ENCODE measurements at places on chromosomes 6 and 20.
A peak's percentile ranks its signal among the peaks of the same experiment; 100 is the strongest.

DNA sequence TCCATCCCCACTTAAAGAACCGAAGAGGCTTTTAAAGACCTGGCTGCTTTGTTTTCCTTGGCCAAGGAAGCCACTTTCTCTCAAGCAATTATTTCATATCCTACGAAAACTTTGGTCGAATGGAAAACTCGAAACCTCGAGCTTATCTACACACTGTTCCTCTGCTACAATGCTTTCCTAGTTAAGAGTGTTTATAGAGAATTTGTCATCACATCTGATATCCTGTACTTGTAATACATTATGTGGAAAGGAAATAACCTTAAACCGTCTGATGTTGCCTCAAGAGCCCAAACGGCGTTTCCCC is 28.1 kb downstream of the TFAP2B start:
- no peak for DNase-seq

DNA sequence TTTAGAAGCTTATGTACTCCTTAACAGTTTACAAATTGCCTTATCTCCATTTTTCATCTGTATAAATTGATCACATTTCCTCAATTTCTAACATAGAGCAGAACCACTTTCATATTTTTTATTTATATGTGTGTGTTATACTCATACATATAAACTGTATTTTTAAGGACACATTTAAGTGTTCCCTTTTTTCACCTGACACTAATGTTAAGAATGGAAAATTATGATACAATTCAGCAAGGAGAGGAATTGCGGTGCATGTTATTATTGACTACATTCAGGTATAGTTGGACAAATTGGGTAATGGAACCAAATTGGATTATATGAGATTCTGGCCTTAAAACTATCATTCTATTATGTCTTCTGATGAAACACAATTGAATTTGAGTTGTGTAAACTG is 479.1 kb upstream of the FLRT3 start:
- no peak for DNase-seq

GRCh38 chr6:22622351-22622750 is 53.0 kb downstream of the HDGFL1 start:
- DNase-seq: no peak

GRCh38 chr6:160974304-160974771 is 17.2 kb upstream of the MAP3K4 start:
- DNase-seq: no peak

DNA sequence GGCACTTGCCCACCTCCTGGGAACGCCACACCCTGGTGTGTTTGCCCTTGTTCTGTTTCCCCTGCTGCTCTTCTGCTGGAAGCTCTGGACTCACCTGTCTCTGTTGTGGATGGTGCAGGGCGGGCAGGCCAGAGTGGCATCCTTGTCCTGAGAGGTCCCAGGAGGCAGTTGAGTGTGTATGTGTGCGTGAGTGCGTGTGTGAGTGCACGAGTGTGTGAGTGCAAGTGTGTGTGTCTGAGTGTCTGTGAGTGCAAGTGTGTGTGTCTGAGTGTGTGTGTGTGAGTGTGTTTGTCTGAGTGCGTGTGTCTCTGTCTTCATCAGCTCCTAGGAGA is 12.2 kb downstream of the IGF2R start:
- DNase-seq: no peak

- peak; percentile 81 for DNase-seq
These were observed 19.1 kb downstream of the TRAF3IP2 start for GRCh38 chr6:111586554-111586953.

GRCh38 chr6:69881322-69882151 is 15.2 kb downstream of the COL19A1 start:
- no peak for DNase-seq

DNA sequence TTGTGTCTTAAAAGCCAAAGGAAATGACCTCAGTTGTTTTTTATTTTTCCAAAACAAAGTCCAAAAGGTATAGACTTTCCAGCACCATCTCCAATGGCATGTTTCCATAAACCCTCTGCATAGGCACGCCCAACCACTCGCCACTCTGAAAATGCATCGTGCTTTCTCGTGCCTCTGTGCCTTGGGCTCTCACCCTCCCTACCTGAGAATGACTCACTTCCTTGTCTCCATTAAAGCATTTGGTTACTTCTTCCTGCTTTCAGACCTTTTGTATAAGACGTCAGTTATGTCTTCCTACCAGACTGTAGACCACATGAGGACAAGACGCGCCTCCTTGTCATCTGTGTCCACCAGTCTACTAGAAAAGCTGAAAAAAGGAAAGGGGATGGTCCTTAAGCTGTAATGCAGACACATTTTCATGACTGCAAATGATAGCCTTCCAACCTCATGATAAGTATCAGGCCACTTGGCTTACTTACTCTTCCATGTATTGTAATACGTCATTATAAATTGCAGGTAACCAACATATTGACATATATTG is 61.2 kb upstream of the CDYL start:
- no peak for DNase-seq

- no peak for DNase-seq
These were observed 28.4 kb upstream of the BTN3A2 start for GRCh38 chr6:26336355-26337198.

DNA sequence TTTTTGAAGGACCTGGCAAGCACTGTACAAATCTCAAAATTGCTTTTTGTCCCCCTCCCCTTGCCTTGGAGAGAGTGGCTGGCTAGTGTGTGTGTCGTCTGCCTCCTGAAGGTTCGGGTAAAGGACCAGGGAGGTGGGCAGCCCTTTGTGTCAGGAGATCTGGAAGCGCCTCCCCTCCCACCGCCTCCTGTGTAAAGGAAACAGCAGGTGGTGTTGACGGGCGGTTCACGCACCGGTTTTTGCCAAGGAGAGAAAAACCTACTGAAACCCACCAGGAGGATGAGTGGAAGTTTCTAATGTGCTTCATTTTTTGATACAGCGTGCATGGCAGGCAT is 1.2 kb downstream of the ENTPD6 start:
- peak; percentile 75 for DNase-seq

- no peak for DNase-seq
These were observed 19.3 kb downstream of the SLC13A3 start for GRCh38 chr20:46631874-46632446.

- DNase-seq: no peak
These were observed 116.5 kb upstream of the LAMP5 start for GRCh38 chr20:9397928-9398327.

- no peak for DNase-seq
These were observed 163.5 kb upstream of the CDYL start for GRCh38 chr6:4612636-4613171.

- no peak for DNase-seq
These were observed 90.5 kb upstream of the EPB41L1 start for GRCh38 chr20:36063916-36064657.

GRCh38 chr20:51059862-51060261 is 37.0 kb upstream of the KCNG1 start:
- DNase-seq: no peak

- DNase-seq: no peak
These were observed 260.1 kb upstream of the SGK1 start for GRCh38 chr6:134577998-134578397.

DNA sequence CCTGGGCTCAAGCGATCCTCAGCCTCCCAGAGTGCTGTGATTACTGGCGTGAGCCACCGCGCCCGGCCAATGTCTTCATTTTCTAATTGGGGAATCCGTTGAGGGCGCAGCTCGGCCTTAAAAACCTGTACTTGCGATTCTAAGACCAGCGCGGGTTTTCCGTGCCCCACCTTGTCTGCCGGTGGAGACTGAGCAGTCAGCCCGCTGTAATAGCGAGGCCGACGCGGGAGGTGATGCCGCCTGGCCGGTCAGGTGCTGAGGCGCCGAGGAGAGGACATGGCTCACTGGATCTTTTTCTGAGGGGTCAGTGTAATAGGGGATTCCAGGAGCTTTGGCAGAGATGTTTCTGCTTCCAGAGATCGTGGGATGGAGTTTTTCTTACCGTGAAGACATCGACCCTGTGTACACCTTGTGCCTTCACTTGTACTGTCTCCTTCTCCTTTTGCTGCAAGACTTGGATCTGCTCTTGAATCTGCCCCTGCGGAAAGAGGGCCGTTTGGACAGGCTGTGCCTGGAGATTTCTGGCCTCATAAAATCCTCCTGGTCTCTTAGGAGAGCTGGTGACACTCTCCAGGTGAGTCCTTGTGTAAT is 1.5 kb downstream of the TRIM31 start:
- no peak for DNase-seq

DNA sequence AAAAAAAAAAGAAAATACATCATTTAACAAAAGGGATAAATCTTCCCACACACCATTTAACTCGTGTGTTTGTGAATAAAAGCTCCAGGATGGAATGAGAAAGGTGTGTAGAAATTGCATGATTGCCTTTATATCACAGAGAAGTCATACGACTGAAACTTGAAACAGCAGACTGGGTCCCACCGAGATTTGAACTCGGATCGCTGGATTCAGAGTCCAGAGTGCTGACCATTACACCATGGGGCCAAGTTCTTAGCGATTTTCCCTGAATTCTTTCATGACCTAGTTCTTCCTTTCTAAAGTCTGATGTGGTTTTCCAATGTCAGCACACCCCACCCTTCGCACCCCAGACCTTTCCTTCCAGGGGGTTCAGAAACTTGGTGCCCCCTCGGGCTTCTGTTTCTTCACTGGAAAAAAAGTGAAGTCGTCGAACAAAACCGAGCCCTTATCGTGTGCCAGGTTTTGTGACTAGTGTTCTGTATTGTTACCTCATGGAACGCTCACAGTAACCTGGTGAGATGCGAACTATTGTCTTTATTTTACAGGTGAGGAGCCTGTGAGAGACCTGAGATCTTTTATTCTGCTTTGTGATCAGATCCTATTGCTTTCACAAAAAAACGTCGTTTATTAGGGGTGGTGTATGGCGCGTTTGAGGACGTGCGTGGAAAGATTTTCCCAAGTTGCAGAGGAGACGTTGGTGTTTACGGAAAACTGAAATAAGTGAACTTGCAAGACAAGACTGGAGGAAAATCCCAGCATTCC is 120.8 kb downstream of the OR2B2 start:
- peak; percentile 39 for DNase-seq

DNA sequence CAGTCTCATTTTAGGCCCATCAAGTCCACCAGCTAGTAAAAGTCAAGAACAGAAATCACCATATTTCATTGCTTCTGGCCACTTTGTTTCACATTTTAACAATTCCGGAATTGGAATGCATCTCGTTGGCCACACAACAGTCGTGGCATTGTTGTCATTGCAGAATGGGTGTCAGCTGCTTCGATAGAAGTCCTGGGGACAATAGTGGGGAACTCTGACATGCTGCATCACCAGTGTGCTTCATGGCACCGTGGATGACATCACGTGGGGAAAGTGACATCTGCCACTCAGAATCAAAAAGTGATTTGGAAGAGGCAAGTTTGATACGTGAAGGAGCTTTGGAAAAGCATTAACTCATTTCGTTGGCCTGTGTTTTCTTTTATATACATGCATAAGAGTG is 43.8 kb upstream of the XRN2 start:
- no peak for DNase-seq

DNA sequence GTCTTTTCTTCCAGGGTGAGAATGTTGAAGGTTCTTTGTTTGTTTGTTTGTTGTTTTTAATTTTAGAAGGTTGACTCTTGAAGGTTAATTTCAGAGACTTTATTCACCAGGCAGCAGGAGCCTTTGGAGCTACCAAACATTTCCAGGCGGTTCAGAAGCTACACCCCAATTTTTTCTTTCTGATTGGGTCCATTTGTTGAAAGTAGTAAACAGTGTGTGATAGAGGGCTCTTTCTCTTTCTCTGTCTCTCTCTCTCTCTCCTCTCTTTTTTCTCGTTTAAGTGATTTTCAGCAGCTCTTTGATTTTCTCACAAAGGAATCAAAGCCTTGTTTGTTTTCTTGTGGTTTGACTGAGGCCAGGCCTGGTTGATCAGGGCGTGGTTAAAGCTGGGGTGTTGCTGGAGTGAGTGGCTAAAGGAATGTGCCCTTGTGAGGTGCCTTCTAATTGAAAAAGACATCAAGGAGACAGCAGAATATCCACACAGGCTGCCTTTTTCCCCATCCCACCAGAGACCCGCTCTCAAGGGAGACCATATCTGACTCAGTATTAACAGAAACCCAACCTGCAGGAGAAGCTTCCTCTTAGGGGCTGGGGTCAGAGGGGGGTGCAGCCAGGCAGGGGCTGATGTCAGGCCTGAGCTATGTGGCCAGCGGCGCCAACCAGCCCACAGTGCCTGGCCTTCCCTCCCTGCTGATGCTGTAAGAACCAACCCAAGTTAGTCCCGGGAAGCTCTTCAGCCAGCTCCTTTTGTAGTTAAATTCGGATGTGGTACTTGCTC is 40.4 kb upstream of the NAA20 start:
- DNase-seq: no peak

DNA sequence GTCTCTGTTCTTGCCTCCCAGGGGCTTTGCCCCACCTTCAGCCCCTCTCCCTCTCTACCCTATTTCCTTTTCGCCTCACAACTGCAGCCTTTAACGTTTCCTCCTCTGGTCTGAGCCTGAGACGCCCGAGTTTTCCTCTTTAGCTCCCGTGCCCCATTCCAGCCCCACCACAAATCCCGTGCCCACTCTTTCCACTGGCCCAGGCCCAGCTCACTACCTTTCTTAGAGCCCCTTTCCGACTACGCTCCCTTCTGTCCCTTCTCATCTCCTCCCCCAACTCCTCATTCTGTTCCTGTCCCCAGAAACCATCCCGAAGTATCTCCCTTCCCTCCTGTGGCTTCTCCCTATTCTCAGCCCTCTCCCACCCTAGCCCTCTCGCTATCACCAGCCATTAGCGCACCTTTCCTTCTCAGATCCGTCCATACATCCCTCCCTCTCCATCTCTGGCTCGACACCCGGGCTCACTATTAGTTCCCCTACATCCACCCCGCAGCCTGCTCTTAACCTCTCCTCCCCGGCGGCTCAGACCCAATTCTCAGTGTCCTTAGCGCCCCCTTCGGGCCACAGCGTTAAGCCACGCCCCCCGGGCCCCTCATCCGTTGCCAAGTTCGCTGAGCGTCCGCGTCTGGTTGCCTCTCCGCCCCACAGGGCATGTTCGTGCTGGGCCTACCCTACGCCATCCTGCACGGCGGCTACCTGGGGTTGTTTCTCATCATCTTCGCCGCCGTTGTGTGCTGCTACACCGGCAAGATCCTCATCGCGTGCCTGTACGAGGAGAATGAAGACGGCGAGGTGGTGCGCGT is 2.7 kb downstream of the SLC32A1 start:
- DNase-seq: no peak
